Subcutaneous preadipocyte (primary cell): ENCODE measurements at places on chromosomes 6 and 20. TPM values are rescaled to one million over a fixed set of nuclear protein-coding genes. Genes with fewer than 3 reads are reported as not detected.

PRIM2 gene
- 44.8 and 69.8 TPM in 2 replicates for total RNA-seq

BPIFB2 gene
- not detected in 2 replicates for total RNA-seq

TFAP2C gene
- 1.2 TPM in 1 of 2 replicates, not detected in the other for total RNA-seq

NFATC2 gene
- total RNA-seq = under 0.01 and 0.20 TPM in 2 replicates

THBS2 gene
- 197 and 279 TPM in 2 replicates for total RNA-seq

ARID1B gene
- total RNA-seq = 33.1 and 41.4 TPM in 2 replicates

FOXF2 gene
- total RNA-seq = 5.1 and 5.5 TPM in 2 replicates

KCNG1 gene
- 4.8 and 5.5 TPM in 2 replicates for total RNA-seq

SIRPB1 gene
- total RNA-seq = 0.37 and 0.39 TPM in 2 replicates

MAS1 gene
- total RNA-seq = not detected in 2 replicates

SSTR4 gene
- not detected in 2 replicates for total RNA-seq

PNLDC1 gene
- total RNA-seq = 0.73 TPM in 1 of 2 replicates, not detected in the other

ZNF831 gene
- not detected in 2 replicates for total RNA-seq

MYH7B gene
- total RNA-seq = under 0.01 TPM in 1 of 2 replicates, not detected in the other

CST4 gene
- total RNA-seq = not detected in 2 replicates

GABRR1 gene
- not detected in 2 replicates for total RNA-seq

DZANK1 gene
- 0.73 and 1.2 TPM in 2 replicates for total RNA-seq

BNIP5 gene
- not detected in 2 replicates for total RNA-seq

PLAGL1 gene
- 19.2 and 26.5 TPM in 2 replicates for total RNA-seq

MUC21 gene
- total RNA-seq = not detected in 2 replicates

OR2H1 gene
- not detected in 2 replicates for total RNA-seq

LINC00237 gene
- total RNA-seq = not detected in 2 replicates

SLC24A3 gene
- total RNA-seq = under 0.01 and 0.37 TPM in 2 replicates

HS3ST5 gene
- not detected in 2 replicates for total RNA-seq
